H1 (cell line): ENCODE measurements at places on chromosomes 6 and 20.

- DNase-seq: no peak
Observed at GRCh38 chr6:106444777-106445507, 84.4 kb downstream of the CRYBG1 start.

GRCh38 chr20:63782051-63782471 is 42.5 kb downstream of the SLC2A4RG start:
- DNase-seq: no peak

DNA sequence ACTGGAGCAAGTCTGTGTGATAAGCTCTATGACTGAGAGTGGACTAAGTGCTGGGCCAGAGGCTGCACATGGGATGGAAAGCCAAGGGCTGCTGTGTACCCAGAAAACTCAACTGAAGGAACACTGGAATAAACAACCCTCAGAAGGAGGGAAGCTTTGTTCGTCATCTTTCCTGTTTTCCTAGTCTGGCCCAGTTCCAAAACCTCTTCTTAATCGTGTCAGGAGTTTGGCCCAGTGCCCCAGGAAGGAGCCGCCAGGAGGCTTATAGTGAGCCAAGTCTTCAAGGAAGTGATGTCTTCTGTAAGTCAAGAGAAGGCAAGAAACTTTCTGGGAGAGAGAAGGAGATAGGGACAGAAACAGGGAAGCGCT is 23.3 kb upstream of the TOP1 start:
- DNase-seq: no peak

GRCh38 chr6:141809901-141810300 is 322.8 kb upstream of the GJE1 start:
- DNase-seq: no peak

DNA sequence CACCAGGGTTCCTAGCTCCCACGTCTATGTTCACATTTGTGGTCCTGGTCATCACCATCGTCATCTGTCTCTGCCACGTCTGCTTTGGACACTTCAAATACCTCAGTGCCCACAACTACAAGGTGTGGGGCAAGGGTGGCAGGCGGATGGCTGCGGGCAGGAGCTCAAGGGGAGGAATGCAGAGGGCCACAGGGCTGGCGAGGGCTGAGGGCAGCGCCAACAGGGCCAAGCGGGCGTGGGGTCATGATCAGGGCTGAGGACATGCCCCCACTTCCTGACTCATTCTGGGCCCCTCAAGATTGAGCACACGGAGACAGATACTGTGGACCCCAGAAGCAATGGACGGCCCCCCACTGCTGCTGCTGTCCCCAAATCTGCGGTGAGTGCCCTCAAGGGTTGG is 4.6 kb upstream of the CAPN11 start:
- no peak for DNase-seq

- DNase-seq: no peak
Observed at GRCh38 chr6:161117308-161117707, 125.7 kb downstream of the MAP3K4 start.

DNA sequence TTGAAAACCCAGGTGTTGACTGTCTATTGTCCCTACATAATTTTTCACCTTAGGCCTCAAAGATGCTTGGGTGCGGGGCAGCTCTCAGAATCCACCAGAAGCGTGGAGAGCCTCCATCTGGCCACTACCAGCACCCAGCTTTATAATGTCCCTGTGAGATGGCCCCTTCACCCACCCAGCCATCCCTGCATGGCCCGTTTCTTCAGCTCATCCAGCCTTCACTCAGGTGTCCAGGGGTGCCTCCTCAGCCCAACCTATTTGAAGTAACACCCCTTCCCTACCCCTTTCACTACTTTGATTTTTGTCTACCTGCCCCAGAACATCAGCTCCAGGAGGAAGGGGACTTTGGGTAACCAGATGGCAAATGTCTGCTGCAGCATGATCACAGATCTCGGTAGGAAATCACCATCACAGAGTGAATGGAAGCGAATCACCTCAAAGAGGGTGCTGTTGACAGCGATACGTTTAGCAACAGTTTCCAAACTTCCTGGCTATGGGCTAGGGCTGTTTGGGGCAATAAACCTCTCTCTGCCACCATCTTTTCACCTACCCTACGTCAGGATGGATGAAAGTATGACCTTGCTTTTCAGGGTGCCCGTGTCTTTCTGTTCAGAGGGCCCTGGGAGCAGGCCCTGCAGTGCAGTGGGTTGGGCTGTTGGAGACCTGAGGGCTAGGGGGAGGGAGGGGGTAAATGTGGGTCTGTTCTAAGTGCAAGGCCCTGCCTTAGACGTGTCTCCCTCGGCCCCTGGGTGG is 1.2 kb upstream of the SLC17A9 start:
- DNase-seq: no peak
